Globus pallidus (tissue), 1 donor: ENCODE measurements at places on chromosomes 16 and 17.

GRCh38 chr17:7646457-7646856 is 4.3 kb upstream of the ATP1B2 start:
- DNase-seq: no peak

DNA sequence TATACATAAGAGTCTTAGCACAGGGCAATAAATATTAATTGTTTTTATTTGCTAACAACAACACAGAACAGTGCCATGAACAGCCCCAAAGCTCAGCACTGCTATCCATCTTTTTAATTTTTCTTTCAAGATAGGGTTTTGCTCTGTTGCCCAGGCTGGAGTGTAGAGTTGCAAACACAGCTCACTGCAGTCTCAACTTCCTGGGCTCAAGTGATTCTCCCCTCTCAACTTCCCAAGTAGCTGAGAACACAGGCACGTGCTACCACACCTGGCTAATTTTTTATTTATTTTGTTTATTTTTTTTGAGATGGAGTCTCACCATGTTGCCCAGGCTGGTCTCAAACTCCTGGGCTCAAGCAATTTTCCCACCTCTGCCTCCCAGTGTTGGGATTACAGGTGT is 47.6 kb upstream of the AKAP1 start:
- DNase-seq: no peak

DNA sequence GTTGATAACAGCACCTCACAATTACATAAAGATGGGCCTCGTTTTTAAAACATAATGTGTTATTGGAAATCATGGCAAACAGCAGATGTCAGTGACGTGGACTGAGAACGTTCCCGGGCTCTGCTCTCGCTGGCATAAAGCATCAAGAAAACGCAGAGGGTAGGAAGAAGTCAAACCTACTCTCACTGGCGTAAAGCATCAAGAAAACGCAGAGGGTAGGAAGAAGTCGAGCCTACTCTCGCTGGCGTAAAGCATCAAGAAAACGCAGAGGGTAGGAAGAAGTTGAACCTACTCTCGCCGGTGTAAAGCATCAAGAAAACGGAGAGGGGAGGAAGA is 110.6 kb downstream of the VPS53 start:
- DNase-seq: no peak

DNA sequence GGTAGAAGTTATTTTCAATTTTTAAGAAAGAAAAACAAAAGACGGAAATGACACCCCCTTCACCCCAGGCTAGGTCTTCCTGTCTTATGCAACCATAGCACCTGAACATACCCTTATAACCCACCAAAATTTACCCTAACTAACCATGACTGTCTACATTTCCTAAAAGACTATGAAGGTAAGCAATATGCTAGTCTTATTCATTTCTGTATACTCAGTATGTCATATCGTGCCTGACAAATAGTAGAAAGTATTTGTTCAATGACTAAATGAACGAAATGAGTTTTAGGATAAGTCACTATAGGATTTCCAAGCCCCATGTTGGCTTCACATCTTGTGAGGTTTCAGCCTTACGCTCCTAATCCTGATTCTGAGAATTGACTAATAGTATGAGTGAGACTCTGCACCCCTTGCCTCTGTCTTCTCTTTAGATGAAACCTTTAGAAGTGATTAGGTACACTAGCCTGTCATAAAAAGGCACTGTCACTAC is 6.5 kb downstream of the ADAT1 start:
- no peak for DNase-seq
